Stimulated activated CD4-positive, alpha-beta T cell treated with anti-CD3 and anti-CD28 coated beads, Interleukin-12 subunit alpha, Interleukin-12 subunit beta, amount 100 ng/mL, for 48 hours (primary cell): ENCODE measurements at places on chromosomes 2 and 18.

- no peak for DNase-seq
Observed at GRCh38 chr2:100038011-100038410, 104.4 kb downstream of the AFF3 start.

GRCh38 chr2:197614532-197614931 lies 60.9 kb downstream of the RFTN2 start:
- no peak for DNase-seq

- no peak for DNase-seq
Observed at GRCh38 chr18:13461469-13461868, 242.9 kb downstream of the LDLRAD4 start.

- DNase-seq, result no peak
Observed at GRCh38 chr2:102172745-102173144, 14.1 kb upstream of the IL1RL2 start.

DNA sequence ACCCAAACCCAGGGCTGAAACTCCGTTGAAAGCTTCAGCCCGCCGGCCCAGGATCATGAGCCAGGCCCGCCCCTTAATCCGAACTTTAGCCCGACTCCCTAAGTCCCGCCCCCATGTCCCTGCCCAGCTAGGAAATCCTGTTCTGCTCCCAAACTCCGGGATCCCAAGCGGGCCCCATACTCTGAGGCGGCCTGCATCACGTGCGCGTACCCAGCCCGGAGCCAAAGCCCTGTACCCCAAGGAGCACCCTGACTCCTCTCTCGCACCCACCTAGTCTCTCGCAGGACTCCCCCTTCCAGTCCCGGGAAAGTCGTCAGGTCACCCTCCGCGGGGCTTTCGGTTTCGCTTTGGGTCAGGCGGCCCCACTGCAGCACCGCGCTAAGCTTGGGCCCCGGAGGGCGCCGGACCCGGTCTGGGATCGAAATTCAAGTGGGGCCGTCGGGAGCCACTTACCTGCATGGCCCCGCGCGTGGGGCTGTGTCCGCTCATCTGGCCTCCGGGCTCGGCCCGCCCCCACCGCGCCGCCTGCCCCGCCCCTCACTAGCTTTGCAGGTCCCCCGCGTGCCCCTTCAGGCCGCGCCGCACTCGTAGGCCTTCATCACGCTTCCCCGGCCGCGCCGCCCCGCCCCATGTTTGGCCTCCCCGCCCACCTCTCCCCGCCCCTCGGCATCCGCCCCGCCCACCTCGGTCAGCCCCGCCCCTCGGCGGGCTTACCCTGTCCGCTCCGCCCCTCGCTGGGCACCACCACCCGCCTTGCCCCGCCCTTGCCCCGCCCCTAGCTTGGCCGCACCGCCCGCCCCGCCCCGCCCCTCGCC lies at the start of gene DNPEP:
Gene DNPEP (minus strand): TSS at position 607 of the 815 bp plus-strand sequence. CDS start 118 bp downstream, at position 489.
- peak; percentile 97 for DNase-seq

GRCh38 chr2:26504002-26504401 lies 26.1 kb upstream of the OTOF start:
- DNase-seq, result no peak

DNA sequence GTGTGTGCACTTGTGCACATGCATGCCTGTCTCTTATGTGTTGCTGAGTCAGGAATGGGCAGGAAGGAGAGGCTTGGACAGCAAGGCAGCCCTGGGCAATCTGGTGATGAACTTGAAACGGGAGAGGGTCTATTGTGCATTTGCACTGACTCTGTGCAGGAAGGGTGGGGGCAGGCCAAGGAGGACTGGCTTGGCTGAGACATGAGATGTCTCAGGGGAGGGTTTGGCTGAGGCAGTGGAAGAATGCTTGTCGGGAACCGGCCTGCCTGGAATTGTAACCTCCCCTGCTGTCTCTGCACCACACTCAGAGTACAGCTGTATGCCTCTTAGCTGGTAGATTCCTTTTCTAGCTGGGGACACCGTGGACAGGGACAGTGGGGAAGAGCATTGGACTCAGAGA lies 176.1 kb upstream of the TNP1 start:
- DNase-seq, result no peak

DNA sequence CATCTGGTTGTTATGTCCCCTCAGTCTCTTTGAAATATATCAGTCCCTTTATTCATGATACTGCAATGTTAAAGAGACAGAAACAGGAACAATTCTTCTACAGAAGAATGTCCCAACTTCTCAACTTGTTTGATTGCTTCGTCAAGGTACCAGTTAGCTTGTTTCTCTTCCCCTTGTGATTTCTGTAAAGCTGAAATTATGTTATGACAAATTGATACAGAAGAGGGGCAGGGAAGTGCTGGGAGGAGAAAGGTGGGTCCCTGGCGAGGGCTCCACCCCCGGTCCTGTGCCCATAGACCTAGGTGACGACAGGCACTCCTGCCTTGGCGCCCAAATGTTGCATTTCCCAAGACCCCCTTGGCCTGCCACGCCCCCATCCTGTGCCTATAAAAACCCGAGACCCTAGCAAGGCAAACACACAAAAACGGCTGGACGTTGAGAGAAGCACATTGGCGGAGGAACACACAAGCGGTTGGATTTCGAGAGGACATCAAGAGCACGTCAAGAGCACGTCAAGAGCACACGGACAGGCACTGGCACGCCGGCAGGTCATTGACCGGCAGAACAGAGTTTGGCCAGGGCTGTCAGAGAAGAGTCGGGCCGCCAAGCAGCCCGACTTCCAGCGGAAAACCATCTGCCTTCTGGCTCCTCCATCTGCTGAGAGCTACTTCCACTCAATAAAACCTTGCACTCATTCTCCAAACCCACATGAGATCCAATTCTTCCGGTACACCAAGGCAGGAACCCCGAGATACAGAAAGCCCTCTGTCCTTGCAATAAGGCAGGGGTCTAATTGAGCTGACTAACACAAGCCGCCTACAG lies 11.5 kb upstream of the RTN4 start:
- no peak for DNase-seq

GRCh38 chr2:74017223-74017622 lies 32.5 kb downstream of the TET3 start:
- DNase-seq, result no peak

- DNase-seq, result no peak
Observed at GRCh38 chr2:53826587-53827397, 33.0 kb downstream of the GPR75 start.

GRCh38 chr18:25180973-25181548 lies 170.9 kb downstream of the ZNF521 start:
- DNase-seq, result no peak

DNA sequence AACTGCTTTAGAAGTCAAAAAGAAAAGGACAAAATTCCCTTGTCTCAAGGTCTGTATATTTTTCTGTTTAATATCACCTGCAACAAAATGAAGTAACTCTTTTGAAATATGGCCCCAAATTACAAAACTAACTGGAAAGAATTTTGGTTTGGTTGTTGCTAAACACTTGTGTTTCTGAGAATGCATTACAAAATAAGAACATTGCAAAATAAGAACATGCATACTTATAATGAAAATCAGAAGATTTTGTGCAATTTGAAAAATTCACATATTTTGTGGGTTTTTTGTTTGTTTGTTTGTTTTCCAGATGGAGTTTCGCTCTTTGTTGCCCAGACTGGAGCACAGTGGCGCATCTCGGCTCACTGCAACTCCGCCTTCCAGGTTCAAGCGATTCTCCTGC lies 21.8 kb downstream of the NDUFB3 start:
- no peak for DNase-seq

GRCh38 chr2:186304064-186304463 lies 182.0 kb upstream of the ZC3H15 start:
- DNase-seq, result no peak

- DNase-seq, result peak; percentile 11
Observed at GRCh38 chr2:61177727-61178549, 15.9 kb downstream of the C2orf74 start.

GRCh38 chr2:96205888-96206287 lies 2.7 kb downstream of the STARD7 start:
- DNase-seq, result no peak

- DNase-seq, result no peak
Observed at GRCh38 chr2:234258562-234259141, 208.2 kb downstream of the SPP2 start.
